CD4-positive, alpha-beta memory T cell (primary cell): ENCODE measurements at places on chromosomes 6 and 20.

- no peaks in the 10 kb centered on the region for H3K27me3 ChIP-seq
- no peak overlapping the region for H3K27ac ChIP-seq
- H3K4me3 ChIP-seq: no peak overlapping the region
- H3K36me3 ChIP-seq: no peaks in the 10 kb centered on the region
These were observed 206.0 kb downstream of the CDC5L start for GRCh38 chr6:44593539-44593944.

GRCh38 chr20:10985536-10985935, 311.7 kb upstream of the JAG1 start:
- H3K27me3 ChIP-seq: no peaks in the 10 kb centered on the region
- no peaks in the 10 kb centered on the region for H3K36me3 ChIP-seq
- DNase-seq: no peak
- no peak overlapping the region for H3K27ac ChIP-seq
- H3K4me3 ChIP-seq: no peak overlapping the region

- no peak overlapping the region for H3K4me3 ChIP-seq
- H3K4me1 ChIP-seq: peaks cover 12% of the 10 kb centered on the region
- no peaks in the 10 kb centered on the region for H3K36me3 ChIP-seq
- no peak overlapping the region for H3K27ac ChIP-seq
- H3K27me3 ChIP-seq: peaks cover 3% of the 10 kb centered on the region
These were observed 12.5 kb upstream of the STX16 start for GRCh38 chr20:58638467-58639181.

DNA sequence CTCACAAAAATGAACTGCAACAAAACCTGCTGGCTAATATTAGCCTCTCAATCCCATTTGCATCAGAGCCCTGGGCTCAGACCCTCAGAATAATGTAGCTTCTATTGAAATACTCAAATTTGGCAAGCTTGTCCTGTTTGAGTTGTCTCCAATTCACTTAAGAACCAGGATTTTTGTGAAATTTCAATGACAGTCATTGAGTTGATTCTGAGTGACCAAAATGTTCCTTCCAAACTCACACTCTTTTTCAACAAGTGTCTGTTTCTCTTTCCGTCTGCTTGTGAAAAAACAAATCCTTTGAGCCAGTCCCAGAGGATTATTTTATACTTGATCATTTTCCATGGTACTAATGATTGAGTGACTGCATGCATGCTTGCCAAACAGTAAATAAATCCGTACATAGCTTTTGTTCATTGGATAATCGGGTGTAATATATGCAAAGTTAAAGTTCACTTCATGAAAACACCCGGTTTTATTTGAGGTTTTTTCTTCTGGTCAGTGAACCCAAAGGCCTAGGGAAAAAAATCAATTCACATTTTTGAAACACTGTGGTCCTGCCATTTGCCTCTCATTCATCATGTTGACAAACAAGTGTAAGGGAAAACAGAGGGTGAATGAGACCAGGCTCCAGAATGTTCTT, 16.4 kb upstream of the SLC22A2 start:
- no peak for DNase-seq
- no peak overlapping the region for H3K4me3 ChIP-seq
- H3K4me1 ChIP-seq: no peaks in the 10 kb centered on the region
- no peaks in the 10 kb centered on the region for H3K36me3 ChIP-seq
- no peaks in the 10 kb centered on the region for H3K27me3 ChIP-seq

DNA sequence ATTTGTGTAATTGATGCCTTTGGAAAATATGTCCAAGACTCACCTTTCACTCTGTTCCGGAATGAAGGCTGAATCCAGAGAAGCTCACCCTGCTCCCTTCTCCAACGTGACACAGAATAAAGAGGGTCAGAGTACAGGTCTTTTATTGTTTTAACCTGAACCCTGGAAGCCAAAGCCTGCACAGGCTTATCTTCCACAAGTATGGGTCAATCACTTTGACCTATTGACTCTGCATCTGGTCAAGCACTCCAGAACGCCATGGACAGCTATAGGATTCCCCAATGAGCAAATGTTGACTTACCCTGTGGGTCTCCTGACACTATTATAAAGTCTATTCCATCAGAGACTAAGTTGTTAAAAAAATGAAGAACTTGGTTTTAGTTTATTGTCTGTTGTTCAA, 158.4 kb upstream of the MYLIP start:
- H3K4me3 ChIP-seq: no peak overlapping the region
- H3K4me1 ChIP-seq: no peaks in the 10 kb centered on the region
- no peak overlapping the region for H3K27ac ChIP-seq
- H3K27me3 ChIP-seq: no peaks in the 10 kb centered on the region

GRCh38 chr20:276620-277495, 13.7 kb downstream of the C20orf96 start:
- no peaks in the 10 kb centered on the region for H3K4me1 ChIP-seq
- H3K36me3 ChIP-seq: no peaks in the 10 kb centered on the region
- H3K27ac ChIP-seq: no peak overlapping the region
- no peak for DNase-seq
- H3K4me3 ChIP-seq: no peak overlapping the region

DNA sequence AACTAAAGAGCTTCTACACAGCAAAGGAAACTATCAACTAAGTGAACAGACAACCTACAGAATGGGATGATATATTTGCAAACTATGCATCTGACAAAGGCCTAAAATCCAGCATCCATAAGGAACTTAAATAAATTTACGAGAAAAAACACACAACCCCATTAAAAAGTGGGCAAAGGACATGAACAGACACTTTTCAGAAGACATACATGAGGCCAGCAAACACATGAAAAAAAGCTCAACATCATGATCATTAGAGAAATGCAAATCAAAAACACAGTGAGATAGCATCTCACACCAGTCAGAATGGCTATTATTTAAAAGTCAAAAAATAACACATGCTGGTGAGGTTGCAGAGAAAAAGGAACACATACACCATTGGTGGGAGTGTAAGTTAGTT, 24.5 kb downstream of the AGPAT4 start:
- no peaks in the 10 kb centered on the region for H3K4me1 ChIP-seq
- DNase-seq: no peak
- no peak overlapping the region for H3K4me3 ChIP-seq
- H3K27me3 ChIP-seq: no peaks in the 10 kb centered on the region
- no peak overlapping the region for H3K27ac ChIP-seq
- no peaks in the 10 kb centered on the region for H3K36me3 ChIP-seq

- H3K27ac ChIP-seq: no peak overlapping the region
- peaks cover 10% of the 10 kb centered on the region for H3K4me1 ChIP-seq
- no peaks in the 10 kb centered on the region for H3K36me3 ChIP-seq
- H3K4me3 ChIP-seq: no peak overlapping the region
- DNase-seq: peak; percentile 34
These were observed 45.6 kb upstream of the SMLR1 start for GRCh38 chr6:130781557-130781956.

GRCh38 chr20:24863356-24863755, 85.7 kb upstream of the CST7 start:
- H3K4me3 ChIP-seq: no peak overlapping the region
- H3K4me1 ChIP-seq: peaks cover 5% of the 10 kb centered on the region
- DNase-seq: no peak
- H3K27ac ChIP-seq: no peak overlapping the region
- H3K36me3 ChIP-seq: no peaks in the 10 kb centered on the region

DNA sequence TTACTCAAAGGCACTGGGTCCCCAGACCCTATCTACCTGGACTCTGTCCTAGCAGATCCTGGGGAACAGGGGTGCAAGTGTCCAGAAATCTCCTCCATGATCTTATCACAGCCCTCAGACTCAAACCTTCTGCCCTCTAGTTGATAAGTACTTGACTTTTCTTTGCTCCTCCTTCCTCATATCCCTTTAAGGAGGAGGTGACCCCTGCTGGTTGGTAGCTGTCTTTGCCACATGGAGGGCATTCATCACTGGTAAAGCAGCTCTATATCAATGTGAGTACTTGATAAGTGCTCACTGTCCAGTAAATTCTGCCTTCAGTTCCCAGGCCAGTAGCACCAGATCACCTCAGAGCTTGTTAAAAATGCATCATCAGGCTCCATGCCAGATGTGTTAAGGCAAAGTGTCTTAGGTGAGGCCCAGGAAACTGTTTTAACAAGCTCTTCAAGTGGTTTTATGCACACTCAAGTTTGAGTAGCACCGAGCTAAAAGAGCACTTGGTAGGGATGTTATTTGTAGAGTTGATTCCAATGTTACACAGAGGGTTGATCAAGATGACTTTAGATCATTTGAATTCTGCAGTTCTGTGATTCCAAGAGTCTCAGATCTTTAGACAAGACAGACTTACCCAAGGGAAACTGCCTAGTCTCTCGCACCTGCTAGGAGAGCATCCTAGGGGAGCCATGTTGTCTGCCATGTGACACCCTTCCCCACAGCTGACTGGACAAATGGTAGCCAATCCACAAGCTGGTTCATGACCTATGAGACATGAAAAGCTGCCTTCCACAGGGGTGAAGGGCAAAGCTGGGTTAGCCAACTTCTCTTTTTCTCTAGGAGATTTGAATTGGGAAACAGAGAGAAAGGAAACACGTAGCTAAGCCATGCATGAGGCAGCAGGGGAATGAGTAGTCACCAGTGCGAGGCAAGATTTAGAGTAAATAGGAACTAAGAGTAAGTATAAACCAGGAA, 18.6 kb downstream of the TREML2 start:
- no peak overlapping the region for H3K4me3 ChIP-seq
- H3K27ac ChIP-seq: no peak overlapping the region
- peak; percentile 57 for DNase-seq
- peaks cover 7% of the 10 kb centered on the region for H3K4me1 ChIP-seq
- no peaks in the 10 kb centered on the region for H3K27me3 ChIP-seq

- DNase-seq: no peak
- no peaks in the 10 kb centered on the region for H3K36me3 ChIP-seq
- H3K27me3 ChIP-seq: no peaks in the 10 kb centered on the region
- no peaks in the 10 kb centered on the region for H3K4me1 ChIP-seq
These were observed 13.9 kb upstream of the ADGRF5 start for GRCh38 chr6:46935687-46936086.

DNA sequence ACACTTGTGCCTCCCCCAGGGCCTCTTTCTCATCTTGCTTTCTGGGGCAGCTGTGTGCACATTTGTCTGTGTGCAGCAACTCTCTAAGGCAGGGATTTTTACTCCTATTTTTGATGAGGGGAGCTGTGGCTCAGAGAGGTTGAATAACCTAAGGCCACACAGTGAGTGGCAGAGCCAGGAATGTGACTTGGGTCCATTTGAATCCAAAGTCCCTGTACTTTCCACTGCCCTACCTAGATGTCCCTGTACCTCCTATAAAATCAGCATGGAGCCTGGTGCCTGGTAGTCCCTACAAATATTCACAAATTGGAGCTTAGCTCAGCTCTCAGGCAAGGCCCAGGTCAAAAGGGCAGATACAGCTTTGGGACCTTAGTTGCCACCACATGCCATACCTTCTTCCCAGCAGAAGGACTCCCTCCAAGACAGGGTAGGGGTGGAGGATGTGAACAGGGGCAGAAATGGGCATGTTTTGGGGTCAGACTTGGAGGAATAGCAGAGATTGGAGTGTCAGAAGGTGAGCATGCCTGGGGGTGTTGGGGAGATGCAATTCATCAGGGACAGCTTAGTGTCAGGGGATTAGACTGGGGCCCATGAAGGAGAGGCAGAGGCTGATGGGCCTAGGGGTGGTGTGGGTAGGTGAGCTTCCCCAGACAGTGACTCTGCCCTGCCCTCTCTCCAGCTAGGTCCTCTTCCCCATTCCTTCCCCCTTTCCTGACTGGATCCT, 4.1 kb upstream of the VEGFA start:
- no peak overlapping the region for H3K4me3 ChIP-seq
- H3K27ac ChIP-seq: no peak overlapping the region

GRCh38 chr20:43554369-43554768, 4.5 kb upstream of the SGK2 start:
- DNase-seq: no peak
- H3K4me3 ChIP-seq: no peak overlapping the region
- no peaks in the 10 kb centered on the region for H3K4me1 ChIP-seq
- H3K36me3 ChIP-seq: no peaks in the 10 kb centered on the region

- DNase-seq: no peak
- no peaks in the 10 kb centered on the region for H3K36me3 ChIP-seq
- no peak overlapping the region for H3K27ac ChIP-seq
- H3K4me3 ChIP-seq: no peak overlapping the region
- H3K27me3 ChIP-seq: no peaks in the 10 kb centered on the region
These were observed 442.6 kb upstream of the MARCKS start for GRCh38 chr6:113414511-113414910.

GRCh38 chr6:169370054-169370453, 116.4 kb upstream of the THBS2 start:
- H3K27ac ChIP-seq: no peak overlapping the region
- DNase-seq: no peak
- no peaks in the 10 kb centered on the region for H3K4me1 ChIP-seq
- H3K36me3 ChIP-seq: no peaks in the 10 kb centered on the region
- no peaks in the 10 kb centered on the region for H3K27me3 ChIP-seq
- no peak overlapping the region for H3K4me3 ChIP-seq

DNA sequence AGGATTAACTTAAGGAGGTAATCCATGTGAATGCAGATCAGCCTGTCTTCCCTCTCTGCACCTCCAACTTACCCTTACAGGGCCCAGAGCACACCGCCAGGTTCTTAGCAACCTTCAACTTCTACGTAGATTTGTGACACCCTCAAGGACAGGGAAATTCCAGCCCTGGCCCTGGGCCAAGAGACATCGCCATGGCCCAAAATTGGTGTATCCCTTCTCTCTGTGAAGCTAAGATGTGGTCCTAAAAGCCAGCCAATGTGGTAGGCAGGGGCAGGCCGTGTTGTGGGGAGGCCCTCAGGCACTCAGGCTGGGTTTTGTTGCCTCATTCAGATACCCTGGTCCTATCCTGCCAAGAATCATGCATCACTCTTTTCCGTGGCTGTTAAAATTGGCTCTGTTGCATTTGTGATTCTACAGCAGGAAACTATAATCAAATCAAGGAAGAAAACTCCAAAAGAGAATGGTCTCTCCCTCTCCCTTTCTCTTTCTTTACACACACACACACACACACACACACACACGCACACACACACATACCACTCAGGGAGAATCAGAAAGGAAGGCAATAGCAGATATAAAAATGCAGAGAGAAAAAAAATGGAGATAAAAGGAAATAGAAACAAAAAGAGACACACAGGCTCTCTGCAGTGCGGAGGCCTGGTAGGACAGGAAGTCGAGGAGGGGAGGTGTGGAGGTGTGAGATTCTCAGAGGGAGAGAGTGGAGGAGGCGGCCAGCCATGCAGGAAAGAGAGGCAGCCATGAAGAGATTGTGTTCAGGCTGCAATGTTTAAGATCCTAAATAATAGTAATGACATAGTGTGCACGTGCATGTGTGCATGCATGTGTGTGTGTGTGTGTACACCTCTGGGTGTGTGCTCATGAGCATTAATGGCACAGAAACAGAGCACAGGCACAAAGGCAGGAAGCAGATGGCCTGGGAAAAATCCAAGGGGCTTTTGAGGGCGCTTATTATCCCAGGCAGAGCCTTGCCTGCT, 201.8 kb upstream of the LRFN2 start:
- H3K27me3 ChIP-seq: no peaks in the 10 kb centered on the region
- H3K4me1 ChIP-seq: peaks cover 18% of the 10 kb centered on the region
- no peaks in the 10 kb centered on the region for H3K36me3 ChIP-seq
- H3K4me3 ChIP-seq: peak overlapping the region; percentile 11
- no peak overlapping the region for H3K27ac ChIP-seq

- no peak overlapping the region for H3K27ac ChIP-seq
- H3K4me1 ChIP-seq: no peaks in the 10 kb centered on the region
- no peak overlapping the region for H3K4me3 ChIP-seq
- DNase-seq: no peak
These were observed 541.1 kb downstream of the HAO1 start for GRCh38 chr20:7399114-7399513.
